Omental fat pad (tissue), 4 donors: ENCODE measurements at places on chromosomes 1 and 21. TPM values are rescaled to one million over a fixed set of nuclear protein-coding genes. Genes with fewer than 3 reads are reported as not detected.

Gene HSF2BP
- total RNA-seq, result 1.1 TPM

- no peak for DNase-seq
Observed at GRCh38 chr1:109671067-109671466, 3.2 kb downstream of the GSTM2 start.

DNA sequence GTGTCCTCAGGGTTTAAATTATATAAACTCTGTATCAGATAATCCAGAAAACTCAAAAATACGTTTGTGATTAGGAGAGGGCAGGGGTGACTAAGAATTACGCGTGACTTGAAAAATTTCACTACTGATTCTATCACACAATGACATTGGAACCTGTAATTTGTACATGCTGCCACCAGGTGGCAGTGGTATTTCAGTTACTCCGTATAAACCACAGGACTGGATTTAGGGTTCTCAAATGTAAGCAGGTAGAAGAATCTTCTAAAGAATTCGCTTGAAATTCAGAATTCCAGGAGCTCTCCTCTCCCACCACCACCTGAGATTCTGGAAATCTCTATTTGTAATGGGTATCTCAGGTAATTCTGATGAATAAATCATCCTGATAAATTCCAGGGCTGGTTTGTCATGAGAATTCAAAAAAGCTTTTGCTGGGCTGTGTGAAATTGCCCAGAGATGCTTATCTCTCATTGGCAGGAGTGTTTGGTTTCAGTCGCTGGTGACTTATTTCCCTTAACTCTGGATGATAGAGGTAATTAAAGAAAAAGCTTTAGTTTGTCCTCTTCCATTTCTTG is 1.7 kb upstream of the KRTAP7-1 start:
- no peak for DNase-seq

GRCh38 chr1:22507587-22507986 is 55.7 kb upstream of the EPHA8 start:
- DNase-seq, result no peak

Gene TENT5C
- 3.8 TPM for total RNA-seq

Gene KRTAP21-2
- total RNA-seq, result not detected

- DNase-seq, result no peak
Observed at GRCh38 chr1:228390649-228391048, 16.0 kb downstream of the TRIM11 start.

GRCh38 chr1:10530281-10530740 is 55.6 kb downstream of the PEX14 start:
- DNase-seq, result no peak

DNA sequence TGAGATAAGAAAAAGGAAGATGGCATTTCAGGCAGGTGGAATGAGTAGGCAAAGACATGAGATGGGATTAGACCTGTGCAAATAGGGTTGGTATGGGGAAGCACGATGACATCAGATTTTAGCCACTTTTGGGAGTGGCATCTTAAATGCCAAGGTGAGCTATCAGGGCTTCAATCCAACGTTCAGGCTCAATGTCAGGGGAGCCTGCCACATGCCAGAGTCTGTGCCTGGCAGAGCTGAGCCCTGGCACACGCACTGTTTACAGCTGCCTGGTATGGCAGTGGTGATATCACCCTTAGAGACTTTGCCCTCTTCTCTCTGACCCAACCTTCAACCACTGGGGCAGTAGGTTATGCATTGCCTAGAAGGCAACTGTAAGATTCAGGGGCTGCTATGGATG is 1.1 kb upstream of the GUCA2B start:
- DNase-seq, result no peak

GRCh38 chr21:45769294-45769693 is 125.8 kb downstream of the PCBP3 start:
- no peak for DNase-seq

- DNase-seq, result no peak
Observed at GRCh38 chr1:174191349-174191862, 32.1 kb downstream of the RABGAP1L start.

DNA sequence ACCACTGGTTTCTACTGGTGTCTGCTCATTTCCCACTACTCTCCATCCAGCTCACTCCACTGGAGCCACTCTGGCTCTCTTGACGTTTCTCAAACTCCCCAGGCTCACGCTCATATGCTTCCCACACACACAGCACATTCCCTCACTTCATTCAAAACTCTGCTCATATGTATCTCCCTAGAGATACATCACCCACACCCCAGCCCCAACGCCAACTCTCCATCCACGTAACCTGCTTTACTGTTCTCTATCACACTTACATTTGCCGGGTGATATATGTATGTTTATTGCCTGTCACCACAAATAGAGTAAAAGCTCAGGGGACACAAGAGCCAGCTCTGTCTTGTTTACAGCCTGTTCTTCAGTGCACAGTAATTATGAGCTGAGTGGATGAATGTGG is 22.2 kb downstream of the EBNA1BP2 start:
- no peak for DNase-seq

- DNase-seq, result no peak
Observed at GRCh38 chr1:230385158-230385450, 41.0 kb downstream of the PGBD5 start.

Gene SLFNL1
- total RNA-seq, result 1.6 TPM

Gene VWA5B1
- not detected for total RNA-seq

- DNase-seq, result no peak
Observed at GRCh38 chr1:37083603-37084002, 49.3 kb upstream of the GRIK3 start.
